Activated CD4-positive, alpha-beta T cell treated with anti-CD3 and anti-CD28 coated beads, Interleukin-2, amount 50 U/mL, for 1 hour (primary cell): ENCODE measurements at places on chromosomes 3 and 15.

DNA sequence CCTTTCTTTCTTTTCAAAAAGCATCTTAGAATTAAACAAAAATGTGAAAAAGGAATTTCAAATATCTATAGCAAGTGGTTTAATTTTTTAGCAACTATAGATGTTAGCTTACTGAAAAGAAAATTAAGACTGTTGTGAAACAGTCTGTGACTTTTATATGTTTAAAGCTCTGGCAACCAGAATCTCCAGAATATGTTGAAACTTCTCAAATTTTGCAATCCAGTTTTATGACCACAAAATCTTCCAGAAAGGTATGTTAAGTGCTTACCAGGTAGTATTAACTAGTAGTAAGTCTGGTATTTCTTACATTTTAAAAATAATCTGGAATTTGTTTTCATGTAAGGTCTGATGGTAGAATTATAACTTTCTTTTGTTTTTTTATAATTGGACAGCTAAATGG is 235.0 kb downstream of the SLC9A9 start:
- DNase-seq: no peak

GRCh38 chr3:127820221-127820825 is 2.0 kb downstream of the MGLL start:
- no peak for DNase-seq

DNA sequence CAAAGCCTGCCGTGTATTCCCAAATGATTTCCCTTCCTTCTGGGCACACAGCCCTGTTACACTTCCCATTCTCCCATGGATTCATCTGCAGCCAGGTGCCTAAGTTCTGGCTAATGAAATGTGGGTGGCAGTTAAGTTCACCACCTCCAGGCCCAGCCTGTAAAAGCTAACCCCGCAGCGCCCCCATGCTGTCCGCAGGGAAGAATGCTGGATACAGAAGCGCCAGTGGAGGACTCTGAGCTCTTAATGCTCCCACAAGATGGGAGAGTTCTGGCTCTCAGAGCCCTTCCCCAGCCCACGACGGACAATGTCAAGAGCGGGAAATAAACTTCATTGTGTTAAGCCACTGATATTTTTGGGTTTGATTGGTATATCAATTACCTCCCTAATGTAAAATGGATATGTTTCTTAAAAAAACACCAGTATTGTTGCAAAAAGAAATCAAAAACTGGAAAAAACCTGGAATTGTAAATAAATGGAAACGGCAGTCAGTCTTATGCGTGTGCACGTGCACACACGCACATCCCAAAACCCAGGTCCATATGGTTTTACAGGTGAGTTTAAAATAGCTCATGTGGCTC is 37.7 kb upstream of the FGD5 start:
- peak; percentile 16 for DNase-seq

- no peak for DNase-seq
Measured at GRCh38 chr3:165874663-165875489, 37.7 kb upstream of the BCHE start.

GRCh38 chr3:13414040-13414729 is 5.9 kb downstream of the NUP210 start:
- DNase-seq: peak; percentile 59

GRCh38 chr3:35664460-35664919 is 25.2 kb downstream of the ARPP21 start:
- no peak for DNase-seq

DNA sequence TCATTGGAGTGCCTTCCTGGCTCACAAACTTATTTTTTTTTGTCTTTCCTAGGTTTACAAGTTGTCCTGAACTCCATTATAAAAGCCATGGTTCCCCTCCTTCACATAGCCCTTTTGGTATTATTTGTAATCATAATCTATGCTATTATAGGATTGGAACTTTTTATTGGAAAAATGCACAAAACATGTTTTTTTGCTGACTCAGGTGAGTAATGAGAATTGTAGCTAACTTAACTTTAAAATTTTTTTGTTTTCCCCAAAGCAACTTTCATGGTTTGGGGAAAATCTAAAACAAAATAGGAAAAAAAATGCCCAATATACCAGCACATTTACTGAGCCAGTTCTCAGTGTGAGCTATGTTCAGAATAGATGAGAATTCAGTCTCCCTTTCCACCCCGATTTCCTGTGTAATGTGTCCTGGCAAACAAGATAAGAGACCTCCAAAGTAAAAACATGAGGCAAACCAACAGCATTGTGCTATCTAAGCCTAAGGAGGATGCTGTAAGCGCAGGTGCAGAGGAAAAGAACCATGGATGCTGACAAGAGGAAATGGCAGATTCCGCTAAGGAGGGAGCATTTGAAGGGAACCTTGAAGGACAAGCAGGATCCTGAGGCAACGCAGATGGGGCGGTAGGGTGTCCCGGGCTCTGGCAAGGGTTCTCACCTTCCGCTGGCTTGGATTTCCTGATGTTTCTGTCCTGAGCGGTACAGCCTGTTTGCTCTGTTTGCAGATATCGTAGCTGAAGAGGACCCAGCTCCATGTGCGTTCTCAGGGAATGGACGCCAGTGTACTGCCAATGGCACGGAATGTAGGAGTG is 171.4 kb downstream of the CACNA1D start:
- DNase-seq: no peak

- no peak for DNase-seq
Measured at GRCh38 chr15:76075046-76075445, 15.3 kb downstream of the TMEM266 start.

GRCh38 chr15:93066834-93067648 is 22.0 kb downstream of the RGMA start:
- no peak for DNase-seq

DNA sequence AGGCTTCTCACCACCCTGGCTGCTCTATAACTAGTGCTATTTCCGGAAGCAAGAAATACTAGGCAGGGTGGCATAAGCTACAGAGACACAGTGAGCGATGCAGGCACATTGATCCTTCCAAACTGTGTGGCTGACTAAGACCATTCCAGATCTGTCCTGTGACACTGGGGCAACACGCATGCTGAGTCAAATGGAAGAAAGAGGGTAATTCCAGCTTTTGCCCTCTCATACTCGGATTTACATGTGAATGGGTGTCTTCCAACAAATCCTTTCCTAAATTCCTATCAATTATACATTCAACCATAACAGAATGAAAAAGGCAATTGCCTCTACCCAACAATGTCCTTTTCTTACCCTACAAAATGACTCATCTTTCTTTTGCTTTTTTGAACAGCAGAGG is 5.1 kb downstream of the FSIP1 start:
- no peak for DNase-seq

DNA sequence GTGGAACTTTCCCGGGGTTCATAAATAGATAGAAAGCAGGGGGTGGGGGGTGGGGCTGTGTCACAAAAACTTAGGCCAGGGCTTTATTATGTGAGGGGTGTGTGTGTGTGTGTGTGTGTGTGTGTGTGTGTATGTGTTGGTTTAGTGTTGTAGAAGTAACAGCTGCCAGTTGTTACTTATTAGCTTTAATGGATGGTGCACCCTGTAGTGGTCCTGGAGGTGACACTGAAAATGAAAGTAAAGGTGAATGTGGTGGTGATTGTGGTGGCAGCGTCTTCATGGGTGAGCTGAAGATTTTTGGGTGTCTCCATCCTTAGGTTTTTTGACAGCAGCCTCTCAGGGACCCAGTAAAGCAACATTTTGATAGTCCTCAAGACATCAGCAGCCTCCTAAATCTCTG is 449.9 kb downstream of the PDCD6IP start:
- no peak for DNase-seq

DNA sequence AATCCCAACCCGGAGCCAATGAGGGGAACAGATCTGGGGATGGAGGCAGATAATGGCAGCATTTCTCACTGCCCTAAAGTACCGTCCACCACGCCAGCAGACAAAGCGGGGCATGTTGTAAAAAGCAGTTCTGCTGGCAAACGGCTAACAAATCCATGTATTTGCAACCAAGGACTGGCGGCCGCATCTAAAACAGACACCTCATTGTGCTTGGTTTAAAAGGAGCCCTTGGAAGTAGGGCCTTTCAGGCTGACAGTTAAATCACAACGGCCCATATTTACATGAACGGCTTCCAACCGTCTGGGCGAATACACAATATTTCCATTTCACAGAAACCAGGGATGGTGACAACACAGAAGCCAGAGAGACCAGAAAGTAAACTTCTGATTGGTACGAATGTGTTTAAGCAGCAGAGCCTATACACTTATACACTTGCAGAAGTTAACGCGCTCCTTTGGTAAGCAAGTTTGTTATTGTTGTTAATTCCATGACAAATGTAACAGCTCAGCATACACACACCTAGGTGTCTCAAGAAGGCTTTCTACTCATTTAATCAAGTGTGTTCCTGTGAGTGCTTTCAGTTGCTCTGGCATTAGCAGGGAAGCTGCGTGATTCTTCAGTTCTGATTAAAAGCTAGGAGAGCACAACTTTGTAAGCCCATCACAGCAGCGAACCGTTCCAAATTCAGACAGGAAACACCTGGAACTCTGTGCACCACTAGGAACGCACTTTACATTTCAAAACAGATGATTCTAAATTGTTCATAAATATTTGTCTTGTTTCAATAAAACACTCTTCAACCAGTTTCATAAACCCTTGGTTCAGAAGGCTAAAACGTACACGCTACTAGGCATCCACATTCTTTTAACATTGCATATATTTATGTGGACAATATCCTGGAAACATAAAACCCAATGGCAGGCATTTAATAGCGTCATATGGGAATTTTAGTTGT is 112.9 kb downstream of the PDZRN3 start:
- DNase-seq: no peak

GRCh38 chr15:95975212-95975611 is 355.3 kb upstream of the NR2F2 start:
- no peak for DNase-seq

GRCh38 chr3:150543531-150543930 is 2.8 kb downstream of the SERP1 start:
- no peak for DNase-seq
